Stimulated activated CD8-positive, alpha-beta memory T cell treated with anti-CD3 and anti-CD28 coated beads, Interleukin-4, amount 100 ng/mL, for 1 hour (primary cell): ENCODE measurements at places on chromosomes 16 and 17.

- no peak for DNase-seq
Observed at GRCh38 chr16:57386381-57386951, 14.2 kb downstream of the CX3CL1 start.

DNA sequence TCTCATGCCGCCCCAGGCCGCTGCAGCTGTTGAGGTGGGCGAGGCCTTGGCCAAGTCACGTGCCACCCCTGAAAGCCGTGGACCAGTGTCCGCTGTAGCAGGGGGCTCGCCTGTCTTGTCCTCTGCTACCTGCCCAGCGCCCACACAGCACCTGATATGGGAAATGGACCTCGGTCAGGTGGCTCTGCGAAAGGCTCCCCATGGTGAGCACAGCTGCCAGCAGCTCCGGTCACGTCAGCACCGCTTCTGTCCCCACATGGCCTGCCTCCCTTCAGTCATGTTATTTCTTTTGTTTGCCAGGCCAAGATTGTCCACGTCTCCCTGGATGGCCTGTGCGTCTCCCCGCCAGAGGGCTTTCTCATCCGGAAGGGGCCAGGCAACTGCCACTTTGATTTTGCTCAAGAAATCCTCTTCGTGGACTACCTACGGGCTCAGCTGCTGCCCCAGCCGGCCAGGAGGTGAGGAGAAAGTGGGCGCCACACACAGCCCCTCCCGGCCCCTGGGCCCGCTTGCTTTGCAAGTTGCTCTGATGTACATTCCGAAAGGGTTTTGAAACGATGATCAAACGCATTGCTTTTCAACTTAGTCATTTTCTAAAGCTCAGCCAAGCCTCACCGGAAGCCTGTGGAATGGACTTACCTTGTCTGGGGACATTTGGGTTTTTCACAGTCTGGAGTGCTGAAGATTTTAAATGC lies 219.8 kb downstream of the KATNIP start:
- no peak for DNase-seq

- no peak for DNase-seq
Observed at GRCh38 chr16:79287424-79287917, 313.1 kb downstream of the MAF start.

- DNase-seq, result no peak
Observed at GRCh38 chr17:1024076-1024475, 27.1 kb downstream of the TIMM22 start.

DNA sequence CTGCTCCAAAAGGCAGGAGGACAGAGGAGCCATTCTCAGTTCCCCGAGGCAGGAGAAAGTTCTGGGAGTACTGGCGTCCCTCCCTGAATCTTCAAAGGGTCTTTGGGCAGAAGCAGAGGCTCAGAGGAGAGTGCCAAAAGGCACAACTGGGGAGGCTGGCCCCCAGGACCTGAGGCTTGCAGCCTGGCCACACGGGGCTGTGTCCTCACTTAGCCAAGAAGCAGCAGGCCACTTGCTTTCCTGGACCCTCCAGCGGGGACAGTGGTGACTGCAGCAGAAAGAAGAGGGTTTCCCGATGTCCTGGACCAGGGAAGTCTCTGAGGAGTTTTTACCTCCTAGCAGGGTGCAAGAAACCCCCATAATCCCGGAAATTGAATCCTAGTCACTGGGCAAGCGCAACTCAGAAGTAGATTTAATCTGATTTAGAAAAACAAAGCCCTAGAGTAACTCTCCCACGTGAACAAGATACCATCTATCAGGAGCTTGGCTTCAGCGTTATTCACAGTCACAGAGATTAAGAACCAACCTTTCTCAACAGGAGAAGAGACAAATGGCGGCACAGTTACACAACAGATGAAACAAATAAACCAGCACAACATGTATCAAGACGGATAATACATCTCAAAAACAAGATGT lies 25.5 kb upstream of the BCO1 start:
- no peak for DNase-seq

- no peak for DNase-seq
Observed at GRCh38 chr16:80723091-80723490, 81.3 kb downstream of the CDYL2 start.

GRCh38 chr17:21573961-21574610 lies 118.2 kb upstream of the KCNJ18 start:
- no peak for DNase-seq

DNA sequence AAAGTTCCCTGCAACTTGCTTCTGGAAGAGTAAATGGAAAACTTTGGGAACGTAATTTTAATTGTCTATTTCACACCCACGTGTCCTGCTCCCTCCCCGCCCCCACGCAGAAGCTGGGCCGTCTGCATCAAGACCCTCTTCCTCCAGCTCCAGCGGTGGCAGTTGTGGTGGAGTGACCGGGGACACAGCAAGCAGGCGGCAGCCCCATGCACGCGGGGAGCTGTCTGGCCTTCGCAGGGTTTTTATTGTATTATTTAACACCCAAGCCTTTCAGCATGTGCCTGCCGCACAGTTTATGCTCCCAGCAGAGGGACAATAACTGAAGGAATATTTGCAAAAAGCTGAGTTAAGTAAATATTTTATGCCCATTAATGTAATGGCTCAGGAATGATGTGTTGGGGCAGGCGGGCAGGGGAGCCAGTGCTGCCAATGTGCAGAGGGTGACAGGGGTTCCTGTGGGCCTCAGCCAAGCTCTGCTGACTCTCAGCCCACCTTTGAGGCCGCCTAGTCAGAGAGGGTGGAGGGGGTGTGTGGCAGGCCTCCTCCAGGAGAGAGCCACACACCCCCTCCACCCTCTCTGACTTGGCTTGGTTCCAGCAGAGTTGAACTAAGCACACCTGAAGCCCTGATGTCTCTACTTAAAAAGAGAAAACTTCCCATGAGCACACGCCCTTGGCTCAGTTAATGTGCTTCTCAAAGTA lies 32.4 kb upstream of the ENPP7 start:
- no peak for DNase-seq

DNA sequence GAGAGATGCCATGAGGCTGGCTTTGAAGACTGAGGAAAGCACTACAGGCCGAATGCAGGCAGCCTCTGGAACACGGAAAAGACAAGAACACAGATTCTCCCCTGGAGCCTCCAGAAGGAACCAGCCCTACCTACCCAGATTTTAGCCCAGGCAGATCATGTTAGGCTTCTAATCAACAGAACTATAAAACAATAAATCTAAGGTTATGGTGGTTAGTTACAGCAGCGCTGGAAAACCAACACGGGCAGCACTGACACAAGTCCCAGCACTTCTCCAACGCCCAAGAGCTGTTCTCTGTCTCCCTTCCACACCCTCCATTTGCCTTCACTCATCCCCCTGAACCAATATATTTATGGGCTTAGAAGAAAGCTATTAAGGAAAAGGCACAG lies 7.5 kb downstream of the ANKRD11 start:
- no peak for DNase-seq

DNA sequence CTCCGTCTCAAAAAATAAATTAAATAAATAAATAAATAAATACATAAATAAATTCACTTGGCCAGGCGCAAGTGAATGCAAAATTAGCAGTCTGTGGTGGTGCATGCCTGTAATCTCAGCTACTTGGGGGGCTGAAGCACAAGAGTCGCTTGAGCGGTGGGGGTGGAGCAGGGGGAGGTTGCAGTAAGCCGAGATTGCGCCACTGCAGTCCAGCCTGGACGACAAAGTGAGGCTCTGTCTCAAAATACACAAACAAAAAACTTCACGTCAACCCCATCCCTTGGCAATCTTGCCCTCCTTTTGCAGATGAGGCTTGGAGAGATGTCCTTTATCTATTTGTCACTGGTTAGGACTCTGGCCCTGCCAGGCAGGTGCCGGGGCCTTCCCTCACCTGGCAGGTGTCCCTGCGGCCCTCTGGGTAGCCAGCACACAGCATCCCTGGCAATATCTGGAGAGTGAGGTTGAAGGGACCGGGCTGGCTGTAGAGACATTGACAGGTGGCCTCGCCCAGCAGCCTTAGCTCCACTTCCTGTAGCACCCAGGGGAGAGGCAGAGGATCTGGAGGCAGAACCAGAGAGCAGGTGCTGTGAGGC lies 4.4 kb downstream of the PRSS36 start:
- DNase-seq, result no peak

DNA sequence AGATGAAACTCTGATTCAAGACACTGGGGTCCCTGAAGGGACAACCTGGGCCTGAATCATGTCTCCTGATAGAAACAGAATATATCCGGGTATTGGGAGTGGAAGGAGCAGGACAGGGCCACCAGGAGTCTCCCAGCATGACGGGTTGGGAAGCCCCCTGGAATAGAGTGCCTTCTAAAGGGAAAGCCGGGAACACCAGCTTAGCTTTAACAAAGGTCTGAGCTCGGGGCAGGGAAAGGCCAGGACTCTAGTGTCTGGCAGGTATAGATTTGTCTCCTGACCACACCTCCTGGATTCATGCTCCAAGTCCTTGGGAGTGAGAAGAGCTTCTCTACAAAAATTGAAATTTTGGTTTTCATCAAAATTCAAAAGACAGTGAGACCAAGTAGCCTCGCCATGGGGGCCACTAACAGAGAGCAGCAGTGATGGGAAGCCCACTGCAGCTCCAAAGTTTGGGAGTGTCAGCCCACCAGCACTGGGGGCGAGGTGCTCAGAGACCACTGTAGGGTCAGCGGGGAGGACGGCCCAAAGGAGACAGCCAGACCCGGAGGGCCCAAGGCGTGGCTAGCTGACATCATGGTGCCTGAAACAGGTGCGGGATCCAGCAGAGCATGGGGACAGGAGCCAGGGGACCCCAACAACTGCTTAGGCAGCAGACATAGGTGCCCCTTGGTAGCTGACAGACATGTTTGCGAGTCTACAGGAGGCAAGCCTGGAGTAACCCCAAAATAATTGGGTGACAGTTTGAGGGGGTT lies 81.0 kb downstream of the C16orf78 start:
- no peak for DNase-seq

- no peak for DNase-seq
Observed at GRCh38 chr16:2428784-2429033, 538 bp upstream of the CCNF start.

- no peak for DNase-seq
Observed at GRCh38 chr17:7703584-7704479, 1.2 kb upstream of the EFNB3 start.

DNA sequence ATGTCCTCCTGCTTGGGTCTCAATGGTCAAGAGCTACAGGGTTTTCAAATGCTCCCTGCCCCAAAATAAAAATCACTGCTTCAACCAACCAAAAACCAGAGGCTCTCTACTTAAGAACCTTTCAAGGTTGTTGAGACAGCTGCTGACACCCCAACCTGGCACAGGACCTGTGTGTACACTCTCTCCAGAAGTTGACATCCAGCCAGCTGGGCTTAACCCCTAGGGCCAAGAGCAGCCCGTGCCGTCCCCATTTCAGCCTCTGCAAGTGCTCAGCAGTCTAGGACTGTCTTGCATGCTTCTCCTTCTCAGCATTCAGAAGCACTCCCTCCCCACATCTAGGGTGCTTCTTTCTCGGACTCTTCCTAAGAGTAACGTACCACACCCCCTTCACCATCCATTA lies 59.0 kb upstream of the TRAP1 start:
- DNase-seq, result no peak

DNA sequence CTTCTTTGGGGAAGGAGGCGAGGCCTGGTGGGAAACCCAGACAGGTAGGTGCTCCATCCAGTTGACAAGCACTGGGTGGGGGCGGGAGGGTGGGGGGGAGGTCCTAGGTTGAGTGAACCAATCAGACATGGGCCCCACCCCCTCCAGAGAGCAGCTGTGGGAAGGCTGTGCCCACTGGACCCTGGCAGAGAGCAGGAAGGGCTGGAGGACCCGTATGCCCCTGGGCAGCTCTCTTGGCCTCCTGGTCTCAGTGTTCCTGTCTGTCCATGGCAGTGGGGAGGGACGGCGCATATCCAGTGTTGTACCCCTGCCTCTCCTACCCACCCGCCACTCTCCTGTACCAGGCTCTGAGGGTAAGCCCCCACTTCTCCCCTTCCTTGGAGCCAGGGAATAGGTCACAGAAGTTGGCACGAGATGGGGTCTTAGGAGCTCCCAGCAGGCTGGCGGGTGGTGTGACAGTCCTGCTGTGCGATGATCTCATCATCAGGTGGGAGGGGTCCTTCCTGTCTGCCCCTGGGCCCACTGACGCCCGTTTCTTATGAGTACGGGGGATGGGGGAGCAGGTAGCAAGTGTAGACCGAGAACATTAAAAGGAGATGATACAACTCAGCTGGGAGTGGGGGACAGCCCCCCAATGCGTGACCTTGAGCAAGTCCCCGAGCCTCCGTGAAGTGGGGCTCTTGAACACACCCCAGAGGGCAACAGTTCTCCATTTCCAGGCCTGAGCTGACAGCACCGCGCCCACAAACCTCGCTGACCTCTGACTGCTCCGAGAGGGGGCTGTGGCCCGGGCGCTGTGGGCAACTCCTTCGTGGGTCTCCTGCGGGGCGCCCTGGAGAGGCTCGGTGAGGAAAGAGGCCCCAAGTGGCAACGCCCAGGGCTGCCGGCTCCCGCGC lies 1.2 kb upstream of the ZFPM1 start:
- DNase-seq, result no peak

DNA sequence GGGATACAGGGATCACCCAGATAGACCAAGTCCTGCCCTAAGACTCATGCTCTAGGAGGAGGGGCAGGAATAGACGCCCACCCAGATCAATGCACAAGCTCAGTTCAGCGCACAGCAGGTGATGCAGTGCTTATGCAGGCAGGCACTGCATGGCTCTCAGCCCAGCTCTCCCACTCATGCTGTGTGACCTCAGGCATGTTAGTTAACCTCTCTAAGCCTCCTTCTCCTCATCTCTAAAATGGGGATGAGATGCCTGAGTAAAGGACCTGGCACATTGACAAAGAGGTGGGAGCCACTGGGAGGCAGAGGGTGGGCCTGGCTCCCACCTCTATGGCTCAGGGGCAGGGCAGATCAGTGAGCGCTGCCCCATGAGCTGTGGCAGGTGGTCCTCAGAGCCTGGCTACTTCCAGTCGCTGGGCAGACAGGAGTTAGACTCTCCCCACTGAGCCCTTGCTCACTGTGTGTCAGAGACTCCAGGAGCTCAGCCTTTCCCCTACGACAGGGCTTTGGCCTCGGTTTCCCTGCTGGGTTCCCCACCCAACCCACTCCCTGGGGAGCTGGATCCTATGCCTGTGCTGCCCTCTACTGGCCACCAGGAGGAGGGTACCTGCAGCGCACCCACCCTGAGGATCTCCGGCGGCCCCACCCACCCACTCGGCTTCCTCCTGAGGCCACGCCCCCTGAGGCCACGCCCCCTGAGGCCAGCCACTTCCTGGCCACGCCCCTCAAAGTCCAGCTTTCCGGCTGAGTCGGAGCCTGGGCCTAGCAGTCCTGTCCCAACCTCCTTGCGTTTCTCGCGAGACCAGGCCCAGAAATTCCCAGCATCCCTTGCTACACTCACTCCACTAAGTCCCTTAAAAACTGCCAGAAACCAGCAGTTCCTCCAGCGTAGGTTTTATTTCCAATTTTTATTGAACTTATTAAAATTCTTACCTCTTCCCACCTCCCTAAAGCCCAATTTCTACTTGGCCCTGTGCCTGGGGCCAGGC lies 196.1 kb downstream of the GSG1L start:
- DNase-seq, result no peak

- no peak for DNase-seq
Observed at GRCh38 chr17:45104029-45104428, 28.3 kb downstream of the PLCD3 start.
